Diencephalon (tissue), 1 donor: ENCODE measurements at places on chromosomes 7 and 10. TPM values are rescaled to one million over a fixed set of nuclear protein-coding genes. Genes with fewer than 3 reads are reported as not detected.

The AGR2 gene
- 0.46 TPM for total RNA-seq

The CLDN12 gene
- total RNA-seq: 53.7 TPM

The PDE1C gene
- 19.6 TPM for total RNA-seq

The DGKI gene
- total RNA-seq: 93.9 TPM

The ANKRD1 gene
- total RNA-seq: not detected

The ANKIB1 gene
- 131 TPM for total RNA-seq

The DPP6 gene
- total RNA-seq: 85.1 TPM
